ENCODE measurements at places on chromosomes 2 and 18. TPM values are rescaled to one million over a fixed set of nuclear protein-coding genes. Genes with fewer than 3 reads are reported as not detected.

GRCh38 chr2:62343636-62344337 lies 147.9 kb downstream of the B3GNT2 start:
- no peak for DNase-seq
- H3K27ac ChIP-seq, result no peak overlapping the region
- no peaks in the 10 kb centered on the region for H3K27me3 ChIP-seq
- H3K4me3 ChIP-seq, result no peak overlapping the region
- no peaks in the 10 kb centered on the region for H3K36me3 ChIP-seq
- H3K4me1 ChIP-seq, result no peaks in the 10 kb centered on the region

GRCh38 chr2:148557844-148558436 lies 86.6 kb upstream of the EPC2 start:
- no peak overlapping the region for H3K4me3 ChIP-seq
- H3K27ac ChIP-seq, result no peak overlapping the region
- no peaks in the 10 kb centered on the region for H3K27me3 ChIP-seq

NYAP2 gene
- not detected for total RNA-seq

DNA sequence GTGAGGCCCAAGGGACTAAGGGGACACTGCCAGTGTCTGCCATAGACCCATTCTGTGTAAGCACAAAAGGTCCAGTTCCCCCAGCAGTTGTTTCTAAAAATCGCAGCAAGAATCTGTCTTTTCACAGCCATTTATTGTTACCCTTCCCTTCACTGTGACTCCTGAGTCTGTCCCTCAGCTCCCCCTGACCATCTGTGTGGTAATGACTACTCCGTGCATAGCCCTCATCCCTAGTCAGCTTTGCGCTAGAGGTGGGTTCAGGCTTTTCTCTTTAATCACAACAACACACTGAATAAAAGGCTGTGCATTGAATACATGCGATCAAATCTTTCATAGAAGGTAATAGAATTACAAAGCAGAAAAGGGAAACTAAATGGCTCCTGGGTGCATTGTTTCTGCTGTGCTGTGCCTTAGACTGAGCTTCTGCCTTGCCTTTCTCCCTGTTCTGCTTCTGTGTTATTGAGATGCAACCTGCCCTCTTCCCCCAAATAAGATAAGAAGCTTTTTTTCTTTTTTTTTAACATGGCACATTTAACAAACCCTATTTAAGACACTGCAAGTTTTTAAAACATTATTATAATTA lies 836.0 kb upstream of the CDH2 start:
- no peaks in the 10 kb centered on the region for H3K36me3 ChIP-seq
- no peaks in the 10 kb centered on the region for H3K27me3 ChIP-seq
- H3K27ac ChIP-seq, result no peak overlapping the region
- no peak for DNase-seq
- no peak overlapping the region for H3K4me3 ChIP-seq
- H3K4me1 ChIP-seq, result no peaks in the 10 kb centered on the region

PTGR3 gene
- total RNA-seq, result 16.7 TPM

GRCh38 chr18:75076286-75076685 lies 132.7 kb downstream of the PTGR3 start:
- no peaks in the 10 kb centered on the region for H3K36me3 ChIP-seq
- H3K27me3 ChIP-seq, result no peaks in the 10 kb centered on the region
- H3K27ac ChIP-seq, result no peak overlapping the region
- H3K4me3 ChIP-seq, result no peak overlapping the region
- DNase-seq, result peak; percentile 34

MOCOS gene
- total RNA-seq, result 0.51 TPM

SNORC gene
- total RNA-seq, result 0.12 TPM

EGR4 gene
- 0.16 TPM for total RNA-seq

GRCh38 chr18:57242285-57242684 lies 95.4 kb downstream of the BOD1L2 start:
- H3K36me3 ChIP-seq, result no peaks in the 10 kb centered on the region
- no peak for DNase-seq
- H3K4me1 ChIP-seq, result no peaks in the 10 kb centered on the region
- H3K27me3 ChIP-seq, result no peaks in the 10 kb centered on the region

All from right atrium auricular region (tissue), 2 donors.